ENCODE measurements at places on chromosomes 11 and 22.

DNA sequence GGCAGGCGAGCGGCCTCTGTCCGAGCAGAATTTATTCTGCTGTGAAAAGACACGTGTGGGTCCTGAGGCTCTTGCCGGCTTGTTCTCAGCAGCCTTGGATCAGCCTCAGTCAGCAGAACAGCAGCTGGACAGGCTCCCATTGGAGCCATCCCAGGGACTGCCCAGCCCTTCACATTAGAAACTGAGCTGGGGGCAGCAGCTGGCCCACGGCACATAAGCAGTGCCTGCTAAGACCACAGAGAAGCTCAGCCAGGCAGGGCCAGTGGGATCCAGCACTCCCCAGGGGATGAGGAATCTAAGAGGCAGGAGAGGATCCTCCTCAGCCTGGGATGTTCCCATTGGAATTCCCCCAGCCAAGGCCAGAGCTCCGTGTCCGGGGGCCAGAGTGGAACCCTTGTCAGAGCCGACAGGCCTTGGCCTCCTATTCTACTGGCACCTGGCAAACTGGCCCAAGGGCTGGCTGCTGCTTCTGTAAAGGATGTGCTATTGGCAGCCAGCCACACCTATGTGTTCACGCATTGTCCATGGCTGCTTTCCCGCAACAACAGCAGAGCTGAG, 18.2 kb downstream of the RTN4R start:
- no peak for DNase-seq

GRCh38 chr11:44618561-44619425, 53.3 kb downstream of the CD82 start:
- DNase-seq: peak; percentile 67

- peak; percentile 69 for DNase-seq
Observed at GRCh38 chr11:1746956-1747752, 3.2 kb downstream of the IFITM10 start.

GRCh38 chr11:128421577-128422330, 165.6 kb downstream of the ETS1 start:
- DNase-seq: no peak

DNA sequence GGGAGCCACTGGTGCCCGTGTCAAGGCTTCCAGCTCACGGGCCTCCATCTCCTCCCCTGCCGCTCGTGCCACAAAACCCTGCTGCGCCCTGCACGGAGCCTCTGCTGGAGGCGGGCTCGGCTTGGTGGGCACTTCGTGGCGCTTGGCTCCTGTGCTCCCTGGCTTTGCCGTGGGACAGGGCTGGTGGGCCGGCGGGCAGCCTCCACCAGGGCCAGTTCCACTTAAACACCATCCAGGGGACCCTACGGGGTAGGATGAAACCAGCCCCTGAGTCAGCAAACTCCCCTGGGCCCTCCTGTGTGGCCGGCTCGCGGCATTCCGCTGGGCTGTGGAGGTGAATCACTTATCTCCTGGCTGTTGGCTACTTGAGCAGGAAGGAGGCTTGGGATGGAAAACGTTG, 1304.6 kb downstream of the BRD1 start:
- no peak for DNase-seq

- DNase-seq: no peak
Observed at GRCh38 chr11:47233989-47234668, 14.5 kb downstream of the ACP2 start.

- no peak for DNase-seq
Observed at GRCh38 chr11:62687508-62688396, 1.6 kb downstream of the LRRN4CL start.

DNA sequence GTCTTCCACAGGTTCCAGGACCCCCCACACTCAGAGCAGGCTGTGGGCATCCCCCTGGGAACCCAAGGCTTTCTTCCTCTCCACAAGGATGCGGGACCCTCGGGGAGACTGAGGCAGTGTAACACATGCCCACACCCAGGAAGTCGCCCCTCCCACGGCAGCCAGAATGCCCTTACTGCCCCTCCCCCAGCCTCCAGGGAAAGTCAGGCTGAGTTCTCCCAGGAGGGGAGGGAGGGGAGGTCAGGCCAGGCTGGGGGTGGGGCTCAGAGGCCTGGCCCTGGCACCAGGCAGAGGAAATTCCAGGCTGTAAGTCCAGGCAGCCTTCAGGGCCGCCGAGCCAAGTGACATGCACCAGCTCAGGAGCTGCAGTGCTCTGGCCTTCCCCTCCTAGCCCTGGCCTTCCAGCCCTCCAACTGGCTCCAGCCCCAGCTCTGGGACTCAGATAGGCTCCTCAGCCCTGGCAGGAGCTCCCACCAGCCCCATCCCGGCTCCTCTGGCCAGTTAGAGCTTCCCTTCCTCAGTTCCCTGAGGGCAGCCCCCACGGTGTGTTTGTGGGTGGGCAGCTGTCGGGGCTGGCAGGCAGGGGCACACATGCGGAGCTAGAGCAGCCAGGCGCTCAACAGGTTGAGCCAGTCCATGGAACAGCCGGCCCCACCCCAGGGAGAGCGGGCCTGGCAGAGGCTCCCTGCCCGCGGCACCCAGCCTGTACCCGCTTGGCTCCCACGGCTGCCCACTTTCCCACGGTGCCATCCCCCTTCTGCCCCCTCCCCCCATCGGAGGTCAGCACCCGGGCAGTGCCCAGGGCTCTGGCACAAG, 3.6 kb downstream of the BCL9L start:
- peak; percentile 95 for DNase-seq

DNA sequence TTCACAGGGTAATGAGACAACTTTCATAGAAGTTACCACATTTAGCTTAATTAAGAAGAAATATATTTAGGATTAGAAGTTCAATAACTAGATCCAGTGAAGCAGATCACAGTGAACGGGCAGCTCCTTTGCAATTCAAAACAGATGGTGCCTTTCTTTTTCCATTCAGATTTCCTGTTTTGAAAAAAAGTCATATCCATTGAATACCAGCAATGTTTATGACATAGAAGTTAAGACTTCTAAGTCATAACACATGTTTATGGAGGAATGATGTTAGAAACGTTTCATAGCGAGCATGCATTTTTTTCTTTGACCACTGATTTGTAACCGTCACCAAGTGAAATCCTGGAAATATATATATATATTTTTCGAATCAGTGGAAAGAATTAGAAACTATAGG, 24.7 kb downstream of the LUZP2 start:
- no peak for DNase-seq

GRCh38 chr11:30107899-30108298, 91.1 kb upstream of the KCNA4 start:
- DNase-seq: no peak

- DNase-seq: no peak
Observed at GRCh38 chr11:95093548-95093947, 3.9 kb downstream of the ENDOD1 start.

DNA sequence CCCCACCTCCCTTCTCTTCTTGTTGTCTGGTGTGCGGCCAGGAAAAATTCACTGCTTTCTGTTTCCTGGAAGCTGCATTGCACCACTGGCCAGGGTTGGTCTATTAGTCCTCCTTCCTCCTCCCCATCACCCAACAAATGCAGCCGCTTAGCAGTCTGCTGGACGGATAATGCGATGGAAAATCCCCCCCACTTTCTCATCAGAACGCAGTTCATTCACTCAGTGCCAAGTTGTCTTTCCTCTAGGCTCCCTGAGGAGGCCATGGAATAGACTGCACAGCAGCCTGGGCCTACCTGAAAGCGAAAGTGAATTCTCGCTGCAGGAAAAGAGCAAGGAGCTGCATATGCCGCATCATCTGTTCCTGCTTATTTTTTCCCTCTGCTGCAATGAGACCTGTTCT, 513.6 kb downstream of the METTL15 start:
- no peak for DNase-seq

GRCh38 chr11:87295237-87295636, 257.5 kb downstream of the TMEM135 start:
- DNase-seq: no peak

DNA sequence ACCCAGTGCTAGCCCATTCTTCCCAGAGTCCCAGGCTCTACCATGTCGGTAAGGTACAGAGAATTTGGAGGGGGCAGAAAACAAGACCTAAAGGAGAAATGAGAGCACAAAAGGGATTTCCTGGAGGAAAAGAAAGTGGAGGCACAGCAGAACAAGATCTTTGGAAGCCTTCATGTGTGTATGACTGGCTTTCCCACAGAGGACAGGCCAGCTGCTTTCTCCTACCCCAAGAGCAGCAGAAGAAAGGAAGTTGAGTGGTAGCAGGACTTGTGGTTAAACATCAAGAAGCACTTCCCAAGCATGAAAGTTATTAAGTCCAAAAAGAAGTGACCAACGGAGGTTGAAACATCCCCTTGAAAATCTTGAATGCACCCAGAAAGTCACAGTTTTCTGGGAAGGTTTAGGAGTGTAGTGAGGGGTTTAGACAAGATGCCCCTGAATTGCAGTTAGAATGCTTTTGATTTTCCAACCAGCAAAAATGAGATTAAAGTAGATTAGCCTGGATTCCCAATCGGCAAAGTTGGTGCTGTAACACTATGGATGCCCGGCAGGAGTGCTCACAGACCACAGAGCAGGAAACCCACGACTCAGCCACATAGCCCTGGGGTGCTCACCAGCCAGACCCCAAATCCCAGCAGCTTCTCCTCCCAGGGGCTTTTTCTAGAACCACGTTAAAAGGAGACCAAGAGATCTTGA, 608 bp downstream of the TMPRSS13 start:
- no peak for DNase-seq

DNA sequence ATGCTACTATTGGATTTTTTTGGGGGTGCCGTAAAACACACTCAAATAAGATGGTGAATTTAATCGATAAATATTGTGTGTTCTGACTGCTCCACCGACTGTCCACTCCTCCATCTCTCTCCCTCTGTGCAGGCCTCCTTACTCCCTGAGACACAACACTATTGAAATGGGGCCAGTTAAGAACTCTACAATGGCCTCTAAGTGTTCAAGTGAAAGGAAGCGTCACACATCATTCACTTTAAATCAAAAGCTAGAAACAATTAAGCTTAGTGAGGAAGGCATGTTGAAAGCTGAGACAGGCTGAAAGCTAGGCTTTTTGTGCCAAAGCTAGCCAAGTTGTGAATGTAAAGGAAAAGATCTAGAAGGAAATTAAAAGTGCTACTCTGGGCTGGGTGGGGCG, 156.7 kb downstream of the CTTN start:
- DNase-seq: no peak

DNA sequence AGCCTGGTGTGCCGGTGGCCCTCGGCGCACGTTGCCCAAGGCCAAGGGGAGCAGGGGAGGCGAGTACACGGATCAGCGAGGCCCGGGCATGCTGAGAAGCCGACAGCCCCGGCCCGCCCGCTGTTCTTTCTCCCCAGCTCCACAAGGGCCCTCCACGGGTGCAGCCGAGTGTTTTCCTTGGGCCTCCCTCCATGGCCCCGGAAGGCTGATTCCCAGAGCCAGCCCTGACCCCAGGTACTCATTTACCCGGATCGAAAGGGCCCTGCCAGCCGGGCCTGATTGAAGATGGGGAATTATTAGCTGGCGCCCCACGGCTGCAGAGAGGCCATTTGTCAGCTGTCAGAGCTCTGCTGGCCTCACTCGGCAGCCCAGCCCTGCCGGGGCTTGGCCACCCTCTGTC, 53.1 kb downstream of the WNT7B start:
- no peak for DNase-seq

GRCh38 chr22:41254230-41254629, 13.5 kb upstream of the CHADL start:
- DNase-seq: no peak

DNA sequence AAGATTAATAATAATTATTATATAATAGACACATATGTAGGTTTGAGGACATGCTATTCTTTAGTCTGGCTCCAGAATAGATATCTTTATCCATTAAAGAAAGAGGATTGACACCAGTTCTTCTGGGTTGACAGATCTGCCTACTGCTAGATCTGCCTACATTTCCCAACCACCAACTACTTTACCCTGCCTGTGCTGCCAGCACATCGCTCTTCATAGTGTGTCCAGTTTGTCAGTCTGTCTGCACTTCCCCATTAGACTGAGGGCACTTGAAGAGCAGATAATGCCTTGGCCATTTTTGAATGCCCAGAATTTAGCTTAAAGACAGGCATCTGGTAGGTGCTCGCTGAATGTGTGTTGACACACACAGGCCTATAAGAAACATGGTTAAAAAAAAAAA, 910.1 kb upstream of the FAT3 start:
- DNase-seq: no peak

DNA sequence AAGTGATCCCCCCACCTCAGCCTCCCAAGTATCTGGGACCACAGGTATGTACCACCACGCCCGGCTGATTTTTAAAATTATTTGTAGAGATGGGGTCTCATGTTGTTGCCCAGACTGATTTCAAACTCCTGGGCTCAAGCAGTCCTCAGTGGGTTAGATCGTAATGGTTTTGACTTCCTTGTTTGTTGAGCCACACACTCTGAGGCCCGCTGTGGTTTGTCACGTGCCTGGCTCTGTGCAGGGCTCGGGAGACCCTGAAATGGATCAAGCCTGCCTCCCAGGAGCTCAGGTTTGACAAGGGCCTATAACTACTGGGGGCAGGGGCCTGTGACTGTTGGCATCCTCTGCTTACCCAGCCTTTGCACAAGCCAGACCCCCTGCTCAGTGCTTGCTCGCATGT, 68.1 kb downstream of the MPPED1 start:
- DNase-seq: no peak

GRCh38 chr22:25208743-25209505, 9.3 kb downstream of the CRYBB3 start:
- no peak for DNase-seq

DNA sequence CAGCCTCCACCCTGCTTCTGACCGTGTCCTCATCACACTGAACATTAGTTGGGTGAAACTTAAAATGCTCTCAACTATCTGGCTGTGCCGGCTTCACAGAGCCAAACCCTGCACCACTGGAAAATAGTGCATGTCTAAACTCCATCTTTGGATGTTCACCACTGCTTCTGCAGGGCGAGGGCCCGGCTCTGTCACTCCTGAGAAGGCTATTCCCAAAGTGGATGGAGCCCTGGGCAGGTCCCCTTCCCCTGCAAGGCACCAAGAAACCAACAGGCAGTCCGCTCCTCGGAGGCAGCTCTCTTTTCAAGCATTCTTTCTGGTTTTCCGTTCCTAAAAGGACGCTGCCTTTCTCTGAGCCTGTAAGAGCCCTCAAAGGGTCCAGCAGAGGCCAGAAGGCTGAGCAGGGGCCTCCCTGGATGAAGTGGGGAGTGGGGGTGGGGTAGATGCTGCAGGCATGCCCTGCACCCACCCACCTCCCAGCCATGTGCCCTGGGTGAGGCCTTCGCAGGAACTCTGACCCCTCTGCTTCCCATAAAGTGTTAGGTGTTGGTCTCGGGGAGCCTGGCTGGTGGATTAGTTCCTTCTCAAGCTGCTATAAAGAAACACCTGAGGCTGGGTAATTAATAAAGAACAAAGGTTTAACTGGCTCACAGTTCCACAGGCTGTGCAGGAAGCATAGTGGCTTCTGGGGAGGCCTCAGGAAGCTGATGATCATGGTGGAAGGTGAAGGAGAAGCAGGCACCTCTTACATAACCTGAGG, 23.3 kb downstream of the LINC01488 start:
- no peak for DNase-seq

DNA sequence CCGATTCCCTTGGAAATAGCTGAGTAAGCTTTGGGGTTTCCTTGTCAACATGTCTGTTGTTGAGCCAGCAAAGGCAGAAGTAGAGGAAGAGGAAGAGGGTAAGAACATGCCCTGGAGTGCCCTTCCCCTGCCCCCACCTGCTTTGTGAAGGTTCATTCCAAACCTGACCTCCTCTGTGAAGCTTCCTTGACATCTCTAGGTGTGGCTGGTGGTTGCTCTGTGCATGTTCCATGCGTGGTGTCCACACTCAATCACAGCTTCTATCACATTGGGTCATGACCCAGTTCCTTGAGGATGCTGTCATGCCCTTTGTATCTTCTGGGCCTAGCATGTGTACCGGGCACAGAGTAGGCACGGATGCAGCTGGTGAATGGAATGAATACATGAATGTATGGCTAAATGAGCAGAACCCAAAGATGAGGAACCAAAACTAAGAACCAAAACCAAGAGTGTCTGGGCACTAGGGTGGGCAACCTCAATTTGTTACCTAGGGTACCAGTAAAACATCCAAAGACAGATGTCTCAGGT, 23.7 kb upstream of the FXYD6 start:
- peak; percentile 33 for DNase-seq

Data from coronary artery (tissue), 2 donors.